Psoas muscle (tissue), 8 donors: ENCODE measurements at places on chromosomes 13 and 19. TPM values are rescaled to one million over a fixed set of nuclear protein-coding genes. Genes with fewer than 3 reads are reported as not detected.

DNA sequence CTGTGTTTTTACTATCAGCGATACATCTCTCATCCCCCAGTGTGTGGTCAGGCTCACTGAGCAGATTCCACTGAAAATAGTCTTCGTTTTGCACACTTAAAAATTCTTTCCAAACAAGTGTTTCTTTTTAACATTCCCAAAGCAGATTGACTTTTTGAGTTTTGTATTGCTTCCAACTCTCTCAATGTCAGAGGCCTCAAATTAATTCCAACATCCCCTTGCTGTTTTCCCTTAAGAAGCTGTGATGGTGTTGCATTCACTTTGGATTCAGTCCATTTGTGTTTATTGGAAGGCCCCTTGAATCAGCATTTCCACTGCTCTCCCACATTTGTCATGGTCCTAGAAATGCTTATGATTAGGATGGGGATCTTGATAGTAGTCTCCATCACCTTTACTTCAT is 228.7 kb downstream of the KCNRG start:
- no peak overlapping the region for H3K4me3 ChIP-seq
- peaks cover 6% of the 10 kb centered on the region for H3K4me1 ChIP-seq
- no peaks in the 10 kb centered on the region for H3K27me3 ChIP-seq
- no peak overlapping the region for H3K27ac ChIP-seq
- DNase-seq = no peak
- H3K36me3 ChIP-seq = no peaks in the 10 kb centered on the region

RNF113B gene
- not detected for polyA plus RNA-seq

DNA sequence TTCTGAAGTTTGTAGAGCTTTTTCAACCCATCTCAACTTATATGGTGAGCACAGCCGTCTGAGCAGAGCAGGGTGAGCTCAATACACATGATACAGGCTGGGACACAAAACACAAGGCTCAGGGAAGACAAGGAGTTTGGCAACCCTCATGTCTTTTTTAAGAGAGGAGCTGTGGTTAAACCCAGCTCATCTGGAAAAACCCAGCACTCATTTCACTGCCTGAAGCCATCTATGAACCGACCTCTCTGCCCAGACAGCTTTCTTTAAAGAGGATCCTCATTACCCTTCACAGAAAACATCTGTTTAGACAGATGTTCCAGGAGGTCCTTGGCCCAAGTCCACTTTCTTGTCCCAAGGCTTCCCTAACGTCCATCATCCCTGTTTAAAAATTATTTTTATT is 170.0 kb upstream of the TSHZ3 start:
- H3K36me3 ChIP-seq = no peaks in the 10 kb centered on the region
- H3K4me3 ChIP-seq = no peak overlapping the region
- no peaks in the 10 kb centered on the region for H3K4me1 ChIP-seq
- no peaks in the 10 kb centered on the region for H3K27me3 ChIP-seq
- no peak overlapping the region for H3K27ac ChIP-seq
- no peak for DNase-seq

DNA sequence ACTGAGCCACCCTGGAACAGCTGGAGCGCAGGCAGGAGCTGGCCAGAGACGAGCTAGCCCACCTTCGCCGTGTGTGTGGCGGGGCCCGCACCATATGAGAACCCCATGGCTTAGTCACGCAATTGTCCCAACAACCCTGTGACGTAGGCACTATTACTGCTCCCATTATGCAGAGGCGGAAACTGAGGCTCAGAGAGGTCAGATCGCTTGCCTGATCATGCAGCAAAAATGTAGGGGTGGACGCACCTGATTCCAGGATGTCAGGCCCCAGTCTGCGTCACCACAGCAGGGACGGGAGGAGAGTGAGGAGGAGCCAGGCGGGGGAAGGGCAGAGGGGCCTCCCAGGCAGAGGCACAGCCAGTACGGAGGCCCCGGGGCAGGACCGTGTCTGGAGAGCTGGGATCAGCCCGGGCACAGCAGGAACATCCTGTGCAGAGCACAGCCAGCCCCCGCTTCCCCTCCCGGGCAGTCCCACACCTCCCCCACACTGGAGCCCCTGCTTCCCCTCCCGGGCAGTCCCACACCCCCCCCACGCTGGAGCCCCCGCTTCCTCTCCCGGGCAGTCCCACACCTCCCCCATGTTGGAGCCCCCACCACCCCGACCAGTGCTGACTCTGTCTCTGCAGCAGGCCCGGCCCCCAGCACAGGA is 16.7 kb downstream of the PIP5K1C start:
- H3K27me3 ChIP-seq = no peaks in the 10 kb centered on the region
- H3K4me3 ChIP-seq = no peak overlapping the region
- peak overlapping the region; percentile 19 for H3K27ac ChIP-seq
- no peaks in the 10 kb centered on the region for H3K4me1 ChIP-seq

ERF gene
- polyA plus RNA-seq = 7.1 TPM

DNA sequence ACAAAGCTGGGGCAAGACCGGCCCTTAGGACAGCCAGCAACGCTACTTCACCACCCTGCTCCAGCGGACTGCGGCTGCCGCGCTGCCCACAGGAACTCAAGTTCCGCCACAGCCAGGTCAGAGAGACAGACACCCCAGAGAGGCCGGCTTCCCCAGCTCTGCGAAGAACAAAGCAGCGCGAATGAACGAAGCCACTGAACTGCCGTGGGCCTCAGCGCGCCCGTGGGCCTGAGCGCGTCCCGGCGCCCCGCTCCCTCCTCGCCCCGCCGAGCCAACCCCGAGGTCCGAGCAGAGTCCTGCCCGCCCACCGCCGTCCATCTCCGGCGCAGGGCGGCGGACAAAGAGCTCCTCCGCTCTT is 158.4 kb downstream of the RNF17 start:
- H3K4me1 ChIP-seq = no peaks in the 10 kb centered on the region
- peak overlapping the region; percentile 97 for H3K27ac ChIP-seq
- no peaks in the 10 kb centered on the region for H3K36me3 ChIP-seq
- DNase-seq = no peak

DNA sequence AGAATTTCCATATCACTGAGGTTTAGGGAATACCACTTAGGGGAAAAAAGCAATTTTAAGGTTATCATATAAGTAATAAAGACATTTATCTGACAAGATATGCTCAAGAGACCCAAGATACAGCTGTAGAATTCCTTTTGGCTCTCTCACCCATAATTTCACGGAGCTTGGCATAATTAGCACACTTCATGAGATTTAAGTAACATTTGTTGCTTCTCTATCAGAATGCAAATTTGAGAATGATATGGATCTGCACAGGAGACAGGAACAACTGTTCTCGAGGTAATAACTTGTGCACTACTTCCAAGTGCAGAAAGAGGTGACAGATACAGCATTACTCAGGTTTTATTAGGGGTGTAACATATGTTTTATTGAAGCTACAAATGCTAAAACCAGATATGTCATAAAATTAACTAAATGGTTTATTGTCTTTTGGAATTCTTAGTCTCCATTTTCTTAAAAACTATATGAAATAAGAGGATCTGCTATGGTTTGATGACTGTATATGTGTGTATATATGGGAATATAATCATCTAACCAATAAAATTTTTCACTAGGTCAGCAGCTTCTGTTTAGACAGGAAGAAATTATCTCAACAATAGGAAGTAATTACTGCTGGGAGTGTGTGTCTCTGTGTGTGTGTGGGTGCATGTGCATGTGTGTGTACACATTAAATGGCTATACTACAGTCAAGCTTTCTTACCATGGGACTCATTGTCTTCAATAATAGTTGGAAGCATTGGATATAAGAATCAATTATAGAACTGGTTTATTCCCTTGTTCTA is 401.3 kb downstream of the PCDH17 start:
- no peak overlapping the region for H3K4me3 ChIP-seq
- H3K27me3 ChIP-seq = no peaks in the 10 kb centered on the region
- H3K36me3 ChIP-seq = no peaks in the 10 kb centered on the region
- H3K4me1 ChIP-seq = no peaks in the 10 kb centered on the region

GRCh38 chr19:36136964-36137686 is 2.7 kb upstream of the CAPNS1 start:
- H3K27me3 ChIP-seq = no peaks in the 10 kb centered on the region
- DNase-seq = peak; percentile 53
- no peaks in the 10 kb centered on the region for H3K36me3 ChIP-seq
- peak overlapping the region; percentile 16 for H3K4me3 ChIP-seq

DNA sequence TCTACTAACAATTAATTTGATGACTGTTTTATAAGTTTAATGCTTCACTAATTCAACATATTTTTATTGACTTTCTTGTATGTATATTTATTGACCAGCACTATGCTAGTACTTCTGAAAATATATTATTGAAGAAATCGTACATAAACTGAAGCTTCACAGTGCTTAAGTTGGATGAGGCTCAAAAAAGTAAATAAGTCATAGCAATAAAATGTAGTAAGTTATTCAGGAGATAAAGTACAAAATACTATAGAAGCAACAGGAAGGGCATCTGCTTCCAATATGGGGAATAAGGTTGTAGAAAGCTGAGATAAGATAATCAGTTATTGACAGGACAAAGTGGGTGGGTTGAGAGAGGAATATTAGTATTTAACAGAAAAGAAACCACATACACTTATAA is 944.9 kb upstream of the MIR17HG start:
- no peak overlapping the region for H3K4me3 ChIP-seq
- H3K4me1 ChIP-seq = no peaks in the 10 kb centered on the region
- H3K27me3 ChIP-seq = no peaks in the 10 kb centered on the region
- no peak overlapping the region for H3K27ac ChIP-seq

DNA sequence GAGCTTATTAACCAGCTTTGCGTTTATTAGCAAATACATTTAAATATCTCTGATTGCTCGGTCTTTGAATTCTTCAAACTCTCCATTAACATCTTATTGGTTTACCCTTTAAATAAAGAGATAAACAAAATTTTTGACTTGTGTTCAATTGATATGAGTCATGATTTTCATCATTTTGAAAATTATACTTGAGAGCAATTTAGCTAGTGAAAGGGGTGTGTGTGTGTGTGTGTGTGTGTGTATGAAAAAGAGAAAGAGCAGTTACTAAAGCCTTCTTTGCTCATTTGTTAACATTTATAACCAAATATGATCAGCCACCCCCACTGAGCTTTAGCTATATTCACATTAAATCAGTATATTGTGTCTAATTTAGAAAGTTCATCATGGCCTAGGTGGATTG is 48.3 kb upstream of the FAM216B start:
- no peak for DNase-seq
- no peaks in the 10 kb centered on the region for H3K4me1 ChIP-seq
- H3K27ac ChIP-seq = no peak overlapping the region

DNA sequence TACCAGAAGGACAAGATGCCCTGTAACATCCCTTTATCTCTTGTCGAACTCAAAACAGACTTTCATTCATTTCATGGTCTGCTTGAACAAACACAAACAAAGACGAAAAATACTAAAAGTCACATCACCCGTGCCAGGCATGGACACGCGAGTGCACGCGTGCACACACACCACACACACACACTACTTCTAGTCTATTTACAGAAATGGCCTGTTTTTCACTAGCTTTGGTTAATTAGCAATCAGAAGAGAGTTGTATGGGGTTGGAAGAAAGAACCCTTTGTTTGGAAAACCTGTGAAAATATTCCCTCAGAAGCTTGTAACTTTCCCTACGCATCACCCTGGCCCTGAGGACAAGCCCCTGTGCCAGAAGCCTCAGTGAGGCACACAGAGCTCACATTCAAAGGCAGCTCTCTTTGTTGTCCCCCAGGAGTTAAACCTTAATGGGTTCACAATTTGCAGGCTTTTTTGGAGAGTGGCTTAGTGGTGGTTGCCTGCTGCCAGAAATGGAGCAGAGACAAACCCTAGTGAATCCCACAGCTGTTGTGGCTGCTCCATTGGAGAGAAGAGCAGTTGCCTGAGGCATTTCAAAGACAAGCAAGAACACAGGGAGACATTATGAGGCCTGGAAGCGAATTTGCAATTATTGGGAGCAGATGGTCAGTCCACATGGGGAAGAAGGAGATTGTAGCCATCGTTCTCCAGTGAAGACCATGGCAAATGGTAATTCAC is 55.9 kb downstream of the STARD13 start:
- no peaks in the 10 kb centered on the region for H3K36me3 ChIP-seq
- H3K27me3 ChIP-seq = no peaks in the 10 kb centered on the region
- H3K4me3 ChIP-seq = no peak overlapping the region
- H3K4me1 ChIP-seq = peaks cover 19% of the 10 kb centered on the region

GRCh38 chr19:39438270-39438934 is 2.7 kb upstream of the RPS16 start:
- H3K4me3 ChIP-seq = no peak overlapping the region
- H3K27ac ChIP-seq = no peak overlapping the region
- no peaks in the 10 kb centered on the region for H3K27me3 ChIP-seq
- H3K4me1 ChIP-seq = peaks cover 18% of the 10 kb centered on the region

- H3K27me3 ChIP-seq = no peaks in the 10 kb centered on the region
- no peak overlapping the region for H3K4me3 ChIP-seq
- no peaks in the 10 kb centered on the region for H3K36me3 ChIP-seq
- H3K4me1 ChIP-seq = no peaks in the 10 kb centered on the region
Observed at GRCh38 chr13:107216046-107216755, 648.3 kb upstream of the ARGLU1 start.

CYP4F8 gene
- polyA plus RNA-seq = not detected

DNA sequence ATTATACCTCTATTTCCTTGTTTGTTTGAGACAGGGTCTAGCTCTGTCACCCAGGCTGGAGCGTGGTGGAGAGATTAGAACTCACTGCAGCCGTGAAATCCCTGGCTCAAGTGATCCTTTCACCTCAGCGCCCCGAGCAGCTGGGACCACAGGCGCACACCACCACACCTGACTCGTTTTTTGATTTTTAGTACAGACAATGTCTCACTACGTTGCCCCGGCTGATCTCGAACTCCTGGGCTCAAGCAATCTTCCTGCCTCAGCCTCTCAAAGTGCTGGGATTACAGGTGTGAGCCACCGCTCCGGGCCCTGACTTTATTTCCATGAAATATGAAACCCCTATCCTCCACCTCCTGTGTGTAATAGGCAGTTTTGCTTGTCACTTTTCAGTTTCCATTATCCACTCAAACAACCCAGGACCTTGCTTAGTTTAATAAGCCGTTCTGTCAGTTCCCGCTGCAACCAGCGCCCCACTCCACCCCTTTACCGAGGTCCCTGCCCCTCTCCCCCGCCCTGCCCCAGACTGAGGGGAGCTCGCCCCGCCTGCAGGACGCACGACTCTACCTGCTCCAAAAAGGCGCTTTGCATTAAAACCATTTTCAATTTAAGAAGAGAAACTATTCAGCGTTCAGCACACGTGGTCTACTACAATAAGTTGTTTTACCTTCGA is 16.9 kb downstream of the ZNF816 start:
- no peak overlapping the region for H3K27ac ChIP-seq
- H3K36me3 ChIP-seq = peaks cover 8% of the 10 kb centered on the region
- H3K4me3 ChIP-seq = no peak overlapping the region

DNA sequence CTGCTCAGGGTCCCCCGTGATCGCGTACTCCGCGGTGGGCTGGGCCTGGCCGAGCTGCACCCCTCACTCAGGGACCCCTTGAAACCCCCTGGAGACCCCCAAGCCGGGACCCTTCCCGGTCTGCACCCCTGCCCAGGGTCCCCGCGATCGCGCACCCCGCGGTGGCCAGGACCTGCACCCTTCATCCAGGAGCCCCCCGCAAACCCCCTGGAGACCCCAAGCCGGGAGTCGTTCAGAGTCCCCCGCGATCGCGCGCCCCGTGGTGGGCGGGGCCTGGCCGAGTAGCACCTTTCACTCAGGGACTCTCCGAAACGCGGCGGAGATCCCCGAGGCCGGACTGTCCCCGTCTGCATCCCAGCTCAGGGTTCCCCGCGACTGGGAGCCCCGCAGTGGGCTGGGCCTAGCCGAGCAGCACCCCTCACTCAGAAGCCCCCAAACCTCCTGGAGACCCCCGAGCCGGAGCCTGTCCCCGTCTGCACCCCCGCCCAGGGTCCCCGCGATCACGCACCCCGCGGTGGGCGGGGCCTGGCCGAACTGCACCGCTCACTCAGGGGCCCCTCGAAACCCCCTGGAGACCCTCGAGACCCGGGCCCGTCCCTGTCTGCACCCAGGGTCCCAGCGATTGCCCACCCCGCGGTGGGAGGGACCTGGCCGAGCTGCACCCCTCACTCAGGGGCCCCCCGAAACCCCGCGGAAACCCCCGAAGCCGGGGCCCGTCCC is 748 bp downstream of the LMNB2 start:
- peak overlapping the region; percentile 95 for H3K4me3 ChIP-seq
- H3K36me3 ChIP-seq = no peaks in the 10 kb centered on the region
- no peak for DNase-seq
- H3K27ac ChIP-seq = peak overlapping the region; percentile 9
- no peaks in the 10 kb centered on the region for H3K27me3 ChIP-seq

MYCBP2 gene
- 28.8 TPM for polyA plus RNA-seq
